ENCODE measurements at places on chromosomes 1 and 21.

GRCh38 chr1:110525249-110525595 lies 6.2 kb upstream of the KCNA10 start:
- no peak for DNase-seq

DNA sequence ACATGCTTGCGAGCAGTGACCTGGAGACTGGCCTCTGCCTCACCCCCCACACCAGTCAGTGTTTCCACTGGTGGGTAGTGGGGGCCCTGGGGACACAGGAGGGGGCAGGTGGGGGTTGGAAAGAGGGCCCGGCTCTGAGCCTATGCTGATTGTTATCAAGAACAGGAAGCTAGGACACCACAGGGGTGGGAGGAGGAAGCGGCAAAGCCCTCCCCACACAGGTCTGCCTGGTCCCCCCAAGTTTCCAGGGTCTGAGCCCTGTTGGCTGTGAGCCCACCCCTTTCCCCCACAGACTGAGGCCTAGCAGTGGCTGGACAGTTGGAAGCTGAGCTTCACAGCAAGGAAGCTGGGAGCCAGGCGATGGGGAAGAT lies 1.6 kb upstream of the PTPN7 start:
- peak; percentile 71 for DNase-seq

- DNase-seq: no peak
Observed at GRCh38 chr1:234320549-234320948, 52.7 kb upstream of the COA6 start.

GRCh38 chr1:86508583-86508969 lies 38.3 kb upstream of the CLCA4 start:
- no peak for DNase-seq

DNA sequence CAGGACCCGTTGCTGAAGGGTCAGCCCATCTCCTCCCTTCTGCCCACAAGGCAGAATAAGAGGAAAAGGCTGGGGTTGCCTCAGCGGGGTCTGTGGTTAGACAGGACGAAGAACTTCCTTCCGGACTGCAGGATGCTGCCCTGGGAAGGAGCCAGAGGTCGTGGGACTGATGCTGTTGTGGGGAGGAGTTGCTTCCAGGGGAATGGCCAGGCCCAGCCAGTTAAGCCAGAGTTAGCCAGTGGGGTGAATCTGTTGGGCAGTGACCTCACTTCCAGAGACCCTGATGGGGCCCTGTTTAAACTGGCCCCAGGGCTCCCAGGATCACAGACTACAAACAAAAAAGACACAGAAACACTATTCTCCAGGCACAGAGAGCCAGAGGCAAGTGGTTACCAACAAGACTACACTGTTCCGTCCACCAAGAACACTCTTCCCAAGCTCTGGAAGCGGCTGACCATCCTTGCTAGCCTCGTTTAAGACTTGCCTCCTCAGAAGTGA lies 13.0 kb downstream of the FAM229A start:
- DNase-seq: peak; percentile 56

DNA sequence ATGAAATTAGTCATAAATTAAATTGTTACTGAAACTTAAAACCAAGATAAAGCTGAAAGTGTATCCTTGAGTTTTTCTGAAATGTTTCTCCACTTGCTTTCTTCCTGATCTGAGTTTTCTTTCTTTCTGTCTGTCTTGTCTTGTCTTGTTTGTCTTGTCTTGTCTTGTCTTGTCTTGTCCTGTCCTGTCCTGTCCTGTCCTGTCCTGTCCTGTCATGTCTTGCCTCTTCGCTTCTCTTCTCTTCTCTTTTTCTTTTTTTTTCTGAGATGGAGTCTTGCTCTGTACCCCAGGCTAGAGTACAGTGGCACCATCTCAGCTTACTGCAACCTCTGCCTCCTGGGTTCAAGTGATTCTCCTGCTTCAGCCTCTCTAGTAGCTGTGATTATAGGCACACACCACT lies 73.7 kb downstream of the ADGRL2 start:
- DNase-seq: no peak
